Eye (tissue), 1 donor: ENCODE measurements at places on chromosomes 5 and 9.

DNA sequence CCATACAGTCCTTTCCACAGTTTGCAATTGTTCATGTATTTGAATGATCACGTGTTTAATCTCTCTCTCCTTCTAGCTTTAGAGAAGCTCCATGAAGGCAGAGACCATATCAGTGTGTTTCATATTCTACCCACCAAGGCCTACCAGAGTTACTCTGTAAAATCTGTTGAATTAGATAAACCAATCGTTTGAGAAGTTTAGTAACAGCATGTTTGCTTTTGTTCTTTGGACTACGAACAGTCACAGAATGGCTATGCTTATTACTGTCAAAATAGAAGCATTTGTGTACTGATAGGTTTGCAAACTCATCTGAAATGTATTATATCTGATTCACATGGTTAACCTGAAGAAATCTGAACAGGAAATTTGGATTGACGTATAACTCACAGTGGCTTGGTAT, 93.8 kb downstream of the ITGA1 start:
- DNase-seq, result no peak

DNA sequence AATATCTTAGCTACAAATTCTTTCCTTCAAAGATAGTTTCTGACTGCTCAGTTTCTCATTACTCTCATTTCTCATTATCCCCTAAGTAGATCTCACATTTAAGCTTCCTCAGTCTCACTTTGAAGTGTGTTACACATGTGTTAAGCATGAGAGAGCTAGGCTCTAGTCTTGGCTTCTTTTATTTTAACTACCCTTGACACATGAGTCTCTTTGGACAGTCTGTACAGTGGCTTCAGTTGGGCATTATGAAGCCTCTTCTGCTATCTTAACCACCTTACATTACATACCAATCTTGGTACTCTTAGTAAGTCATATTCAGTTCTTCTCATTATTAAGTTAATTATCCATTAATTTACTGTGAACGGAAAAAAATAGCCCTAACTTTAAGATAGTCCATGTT, 232.5 kb downstream of the FBXL17 start:
- no peak for DNase-seq

GRCh38 chr5:140213370-140213983, 38.5 kb downstream of the CYSTM1 start:
- no peak for DNase-seq

DNA sequence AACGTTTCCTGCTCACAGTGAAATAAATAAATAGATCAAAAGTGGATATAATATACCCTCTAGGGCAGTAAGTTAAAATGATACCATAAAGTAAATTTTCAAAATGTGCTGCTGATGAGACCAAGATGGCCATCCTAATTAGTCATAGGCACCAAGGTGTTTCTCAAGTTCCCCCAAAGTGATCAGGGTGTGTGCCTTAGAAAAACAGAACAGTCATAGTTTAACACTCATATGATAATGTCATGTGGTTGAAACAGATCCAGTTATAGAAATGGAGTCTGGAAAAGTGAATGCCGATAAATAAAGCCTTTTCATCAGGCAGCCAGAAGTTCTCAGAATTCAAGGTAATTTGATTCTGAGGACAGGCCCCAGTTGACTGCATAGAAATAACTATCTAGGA, 161.5 kb upstream of the CDKN2B start:
- no peak for DNase-seq

DNA sequence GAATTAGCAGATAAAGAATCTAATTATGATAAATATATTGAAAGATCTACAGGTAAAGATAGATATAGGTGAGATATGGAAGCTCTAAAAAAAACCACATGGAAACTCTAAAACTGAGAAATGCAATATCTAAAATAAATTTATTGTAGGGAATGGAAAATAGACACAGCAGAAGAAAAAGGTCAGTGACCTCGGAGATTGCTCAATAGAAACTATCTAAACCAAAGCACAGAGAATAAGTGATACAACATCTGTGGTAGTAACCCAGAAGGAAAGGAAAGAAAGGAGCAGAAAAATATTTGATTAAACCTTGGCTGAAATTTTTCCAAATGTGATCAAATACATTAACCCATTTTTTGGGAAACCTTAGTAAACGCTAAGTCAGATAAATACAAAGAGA, 43.1 kb upstream of the GLIPR2 start:
- no peak for DNase-seq

DNA sequence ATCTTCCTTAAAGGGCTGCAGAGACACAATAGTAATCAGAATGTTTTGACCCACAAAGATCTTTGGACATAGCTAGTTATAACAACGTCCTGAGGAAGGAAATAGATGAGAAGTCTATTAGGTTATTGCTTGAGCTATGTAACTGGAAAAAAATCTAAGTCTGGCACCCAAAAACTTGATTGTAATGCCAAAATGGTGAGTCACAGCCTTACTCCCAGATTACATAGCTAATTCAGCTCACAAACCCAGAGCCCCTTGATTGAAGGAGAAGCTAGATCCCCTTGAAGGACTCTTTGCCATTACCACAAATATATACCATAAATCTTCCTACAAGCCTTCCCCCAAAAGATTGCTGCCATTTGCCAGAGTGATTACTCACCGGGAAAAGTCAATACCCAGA, 341.8 kb upstream of the KIF2A start:
- no peak for DNase-seq

DNA sequence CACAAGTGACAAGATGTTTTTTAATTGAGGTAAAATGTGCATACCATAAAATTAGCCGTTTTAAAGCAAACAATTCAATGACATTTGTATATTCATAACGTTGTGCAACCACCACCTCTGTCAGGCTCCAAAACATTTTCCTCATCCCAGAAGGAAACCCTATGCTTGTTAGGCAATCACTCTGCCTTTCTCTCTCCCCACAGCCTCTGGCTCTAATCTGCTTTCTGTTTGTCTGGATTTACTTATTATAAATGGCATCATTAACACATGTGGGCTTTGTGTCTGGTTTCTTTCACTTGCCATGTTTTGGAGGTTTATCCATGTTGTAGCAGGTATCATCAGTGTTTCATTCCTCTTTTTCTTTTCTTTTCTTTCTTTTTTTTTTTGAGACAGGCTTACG, 1.4 kb upstream of the N4BP3 start:
- DNase-seq, result no peak

GRCh38 chr5:90680921-90681563, 122.4 kb downstream of the ADGRV1 start:
- no peak for DNase-seq

DNA sequence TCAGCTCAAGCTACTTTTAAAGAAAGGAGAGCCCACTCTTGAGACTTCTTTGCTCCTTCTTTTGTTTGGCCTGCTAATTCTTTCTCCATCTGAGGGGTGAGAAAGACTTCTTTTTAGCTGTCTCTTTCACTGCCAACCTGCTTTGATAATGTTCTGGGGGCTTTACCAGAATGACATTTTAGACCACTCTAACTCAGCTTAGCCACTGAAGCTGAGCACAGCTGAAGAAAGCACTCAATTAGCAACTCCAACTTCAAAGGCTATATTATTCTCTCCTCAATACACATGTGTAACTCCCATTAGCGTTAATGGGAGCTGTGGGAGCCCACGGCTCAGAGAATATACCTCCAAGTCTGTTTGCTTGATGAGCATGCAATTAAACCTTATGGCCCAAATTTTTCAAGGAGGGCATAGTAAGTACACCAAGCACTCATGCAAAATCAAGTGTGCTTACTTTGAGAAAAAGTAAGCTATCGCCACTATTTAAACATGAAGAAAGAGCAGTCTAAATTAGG, 815.4 kb upstream of the DMAC1 start:
- peak; percentile 79 for DNase-seq

GRCh38 chr5:135095871-135096270, 61.8 kb upstream of the PITX1 start:
- no peak for DNase-seq

GRCh38 chr9:16615451-16615850, 255.0 kb downstream of the BNC2 start:
- no peak for DNase-seq

DNA sequence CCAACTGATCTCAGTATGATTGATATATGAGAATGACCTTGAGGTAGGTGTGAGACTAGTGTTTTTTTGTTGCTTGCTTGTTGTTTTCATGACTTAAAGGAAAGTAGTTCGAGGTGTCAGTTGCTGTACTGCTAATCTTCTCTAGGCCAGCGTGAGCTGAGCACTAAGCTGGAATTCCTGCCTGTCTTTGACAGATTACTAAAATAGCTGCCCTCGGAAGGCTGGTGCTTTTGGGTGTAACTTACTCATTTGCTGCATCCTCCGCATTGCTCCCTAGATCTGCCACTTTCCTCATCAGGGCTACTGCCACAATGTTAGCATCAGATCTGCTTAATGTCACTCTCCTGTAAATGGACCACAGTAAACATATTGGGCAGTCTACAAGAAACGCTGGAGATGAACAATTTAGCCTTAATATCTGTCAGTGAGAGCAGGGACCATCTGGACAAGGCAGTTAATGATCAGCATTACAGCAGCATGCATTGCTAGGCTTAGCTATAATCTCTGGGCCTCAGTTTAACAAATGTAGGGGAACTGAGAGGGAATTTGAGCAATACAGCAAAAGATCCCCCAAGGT, 106.6 kb upstream of the CDH6 start:
- peak; percentile 30 for DNase-seq

GRCh38 chr9:73995836-73996235, 501.3 kb upstream of the RORB start:
- no peak for DNase-seq

DNA sequence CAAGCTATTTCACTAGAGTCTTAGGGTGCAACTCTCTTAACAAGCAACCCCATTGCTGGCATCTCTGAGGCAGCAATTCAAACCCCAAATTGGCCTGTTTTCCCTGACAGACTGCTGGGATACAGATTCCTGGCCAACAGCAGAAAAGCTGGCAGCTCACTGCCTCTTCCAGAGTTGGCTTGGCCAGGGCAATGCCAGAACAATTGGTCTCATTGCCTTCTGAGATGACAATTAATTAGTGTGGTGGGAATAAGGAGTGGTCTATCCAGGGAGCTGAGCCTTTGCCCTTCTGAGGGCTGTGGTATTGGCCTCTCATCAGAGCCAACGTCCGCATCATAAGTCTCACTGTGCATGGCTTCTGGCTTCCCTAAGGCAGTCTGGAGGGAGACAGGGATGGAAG, 183.2 kb downstream of the GNAQ start:
- DNase-seq, result no peak
